Neural progenitor cell (in vitro differentiated cells): ENCODE measurements at places on chromosomes 2 and 18. TPM values are rescaled to one million over a fixed set of nuclear protein-coding genes. Genes with fewer than 3 reads are reported as not detected.

GRCh38 chr2:7973801-7974480, 707.9 kb upstream of the ID2 start:
- H3K36me3 ChIP-seq, result no peaks in the 10 kb centered on the region
- DNase-seq, result no peak
- H3K27me3 ChIP-seq, result no peaks in the 10 kb centered on the region
- H3K4me3 ChIP-seq, result no peak overlapping the region

GRCh38 chr2:24830351-24830750, 37.1 kb downstream of the CENPO start:
- no peak overlapping the region for H3K27ac ChIP-seq
- DNase-seq, result no peak
- H3K4me3 ChIP-seq, result no peak overlapping the region
- H3K36me3 ChIP-seq, result no peaks in the 10 kb centered on the region

DNA sequence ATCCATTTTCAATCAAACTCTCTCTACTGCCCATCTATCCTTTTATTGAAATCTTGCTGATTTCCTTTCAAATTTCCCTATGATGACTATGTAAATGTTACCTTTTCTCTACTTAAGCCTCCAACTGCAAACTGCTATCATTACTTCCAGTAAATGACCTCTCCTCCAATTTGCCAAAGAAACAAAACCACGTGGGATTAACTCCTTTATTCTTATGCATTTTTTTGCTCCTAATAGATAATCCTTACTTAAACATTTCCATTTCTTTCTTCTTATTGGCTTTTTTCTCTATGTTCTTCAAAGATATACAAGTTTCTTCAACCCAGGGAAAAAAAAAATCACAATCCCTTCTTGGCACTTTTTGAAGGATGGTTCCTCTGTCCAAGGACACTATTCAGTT, 61.2 kb downstream of the CCDC88A start:
- DNase-seq, result no peak
- H3K4me3 ChIP-seq, result no peak overlapping the region
- no peaks in the 10 kb centered on the region for H3K4me1 ChIP-seq
- peaks cover 8% of the 10 kb centered on the region for H3K36me3 ChIP-seq
- H3K27me3 ChIP-seq, result no peaks in the 10 kb centered on the region
- no peak overlapping the region for H3K27ac ChIP-seq

- no peaks in the 10 kb centered on the region for H3K27me3 ChIP-seq
- peaks cover 5% of the 10 kb centered on the region for H3K4me1 ChIP-seq
- DNase-seq, result peak; percentile 58
- no peaks in the 10 kb centered on the region for H3K36me3 ChIP-seq
- no peak overlapping the region for H3K4me3 ChIP-seq
- no peak overlapping the region for H3K27ac ChIP-seq
Observed at GRCh38 chr2:100422320-100423055, 5.0 kb upstream of the CHST10 start.

Gene CPS1
- 73.2 and 86.8 TPM in 2 replicates for total RNA-seq

Gene COL5A2
- total RNA-seq, result 11.2 and 11.6 TPM in 2 replicates

Gene GRHL1
- 4.7 and 5.8 TPM in 2 replicates for total RNA-seq

Gene FAM237A
- not detected in 2 replicates for total RNA-seq

Gene MRPL19
- 51.7 and 80.4 TPM in 2 replicates for total RNA-seq

Gene ATP6V1B1
- 0.99 and 1.1 TPM in 2 replicates for total RNA-seq
